NCI-H446 treated with DMSO at 0.1 percent for 48 hours (cell line): ENCODE measurements at places on chromosomes 5 and 9.

DNA sequence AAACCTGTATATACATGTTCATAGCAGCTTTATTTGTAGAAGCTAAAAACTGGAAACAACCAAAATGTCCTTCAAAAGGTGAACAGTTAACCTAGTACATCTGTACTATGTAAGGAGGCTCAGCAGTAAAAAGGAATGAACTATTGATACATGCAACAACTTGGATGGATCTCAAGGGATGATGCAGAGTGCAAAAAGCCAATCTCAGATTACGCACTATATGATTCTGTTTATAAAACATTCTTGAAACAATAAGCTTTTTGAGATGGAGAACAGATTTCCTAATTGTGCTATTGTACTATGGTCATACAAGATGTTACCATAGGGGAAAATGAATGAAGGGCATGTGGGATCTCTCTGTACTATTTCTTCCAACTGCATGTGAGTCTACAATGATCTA, 88.9 kb downstream of the PAM start:
- no peak for DNase-seq

DNA sequence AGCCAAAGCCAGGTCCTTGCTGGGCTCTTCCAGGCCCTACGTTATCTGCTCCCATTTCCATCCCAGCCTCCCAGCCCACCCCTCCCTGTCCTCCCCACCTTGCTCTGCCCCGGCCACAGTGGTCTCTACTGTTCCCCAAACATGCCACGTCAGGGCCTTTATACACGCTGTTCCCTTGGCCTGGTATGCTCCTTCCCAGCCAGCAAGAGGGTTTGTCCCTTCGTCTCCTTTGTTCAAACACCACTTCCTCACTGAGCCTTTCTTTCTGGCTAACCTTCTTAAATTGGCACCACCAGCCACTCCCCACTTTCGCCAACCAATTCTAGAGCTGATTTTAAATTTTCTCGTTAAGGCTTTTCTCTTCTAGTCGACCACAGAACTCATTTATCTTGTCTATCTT, 9.8 kb downstream of the SH2D3C start:
- DNase-seq: no peak

DNA sequence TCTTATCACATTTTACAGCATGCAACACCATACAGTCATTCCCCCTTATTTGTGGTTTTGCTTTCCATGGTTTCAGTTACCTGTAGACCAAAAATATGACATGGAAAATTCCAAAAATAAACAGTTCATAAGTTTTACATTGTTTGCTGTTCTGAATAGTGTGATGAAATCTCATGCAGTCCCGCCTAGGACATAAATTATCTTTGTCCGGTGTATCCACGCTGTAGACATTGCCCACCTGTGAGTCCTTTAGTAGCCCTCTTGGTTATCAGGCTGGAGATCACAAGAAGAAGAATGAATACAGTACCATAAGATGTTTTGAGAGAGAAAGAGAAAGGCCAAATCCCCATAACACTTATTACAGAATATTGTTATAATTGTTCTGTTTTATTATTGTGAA, 68.1 kb downstream of the SLC46A2 start:
- DNase-seq: no peak

DNA sequence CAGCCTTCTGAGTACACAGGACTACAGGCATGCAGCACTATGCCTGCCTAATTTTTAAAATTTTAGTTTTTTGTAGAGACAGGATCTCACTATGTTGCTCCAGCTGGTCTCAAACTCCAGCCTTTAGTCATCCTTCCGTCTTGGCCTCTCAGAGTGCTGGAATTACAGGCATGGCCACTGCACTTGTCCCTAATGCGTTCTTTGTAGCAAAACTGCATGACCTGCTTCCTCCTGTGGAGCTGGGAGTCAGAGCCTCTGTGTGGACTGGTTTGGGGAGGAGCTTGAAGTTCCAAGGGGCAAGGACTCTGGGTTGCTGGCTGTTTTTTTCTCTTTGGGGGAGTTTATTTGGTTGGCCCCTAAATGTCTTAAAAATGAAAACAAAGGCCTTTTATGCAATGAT, 22.7 kb upstream of the ANKRD34B start:
- DNase-seq: no peak
